ENCODE measurements at places on chromosomes 2 and 18.

GRCh38 chr2:20235655-20236305 is 10.8 kb upstream of the SDC1 start:
- no peak for DNase-seq

GRCh38 chr2:112936927-112937232 is 25.9 kb downstream of the IL37 start:
- no peak for DNase-seq

- no peak for DNase-seq
These were observed 13.7 kb downstream of the RAPGEF4 start for GRCh38 chr2:172749388-172749787.

GRCh38 chr2:43458014-43458628 is 137.7 kb downstream of the THADA start:
- no peak for DNase-seq

DNA sequence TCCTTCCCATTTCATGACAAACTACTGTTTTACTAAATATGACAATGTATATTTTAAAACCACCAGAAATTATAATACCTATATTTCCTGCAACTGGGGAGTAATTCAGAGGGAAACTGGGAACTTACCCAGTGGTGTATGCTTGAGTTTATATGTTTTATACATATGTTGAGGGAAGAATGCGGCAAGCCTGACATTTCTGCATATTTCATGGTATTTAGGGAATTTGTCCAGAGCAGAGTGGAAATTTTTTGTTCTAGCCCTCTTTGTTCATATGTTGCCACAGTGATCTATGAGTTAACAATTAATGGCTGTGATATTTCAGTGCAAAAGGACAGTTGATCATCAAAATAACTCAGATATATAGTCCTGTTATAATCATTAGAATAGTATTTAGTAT is 230.8 kb upstream of the VWC2L start:
- DNase-seq: no peak

DNA sequence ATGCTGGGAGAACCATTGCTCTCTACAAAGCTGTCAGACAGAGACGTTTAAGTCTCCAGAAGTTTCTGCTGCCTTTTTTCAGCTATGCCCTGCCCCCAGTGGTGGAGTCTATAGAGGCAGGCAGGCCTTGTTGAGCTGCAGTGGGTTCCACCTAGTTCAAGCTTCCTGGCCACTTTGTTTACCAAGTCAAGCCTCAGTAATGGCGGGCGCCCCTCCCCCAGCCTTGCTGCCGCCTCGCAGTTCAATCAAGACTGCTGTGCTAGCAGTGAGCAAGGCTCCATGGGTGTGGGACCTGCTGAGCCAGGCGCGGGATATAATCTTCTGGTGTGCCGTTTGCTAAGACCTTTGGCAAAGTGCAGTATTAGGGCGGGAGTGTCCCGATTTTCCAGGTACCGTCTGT is 52.7 kb upstream of the SCYGR2 start:
- DNase-seq: no peak

GRCh38 chr2:15897431-15898098 is 42.8 kb upstream of the MYCN start:
- no peak for DNase-seq

- no peak for DNase-seq
These were observed 227.5 kb downstream of the C1D start for GRCh38 chr2:67835266-67835665.
